Activated CD4-positive, alpha-beta T cell treated with anti-CD3 and anti-CD28 coated beads, Interleukin-2, amount 50 U/mL, for 16 hours (primary cell): ENCODE measurements at places on chromosomes 2 and 18.
A peak's percentile ranks its signal among the peaks of the same experiment; 100 is the strongest.

DNA sequence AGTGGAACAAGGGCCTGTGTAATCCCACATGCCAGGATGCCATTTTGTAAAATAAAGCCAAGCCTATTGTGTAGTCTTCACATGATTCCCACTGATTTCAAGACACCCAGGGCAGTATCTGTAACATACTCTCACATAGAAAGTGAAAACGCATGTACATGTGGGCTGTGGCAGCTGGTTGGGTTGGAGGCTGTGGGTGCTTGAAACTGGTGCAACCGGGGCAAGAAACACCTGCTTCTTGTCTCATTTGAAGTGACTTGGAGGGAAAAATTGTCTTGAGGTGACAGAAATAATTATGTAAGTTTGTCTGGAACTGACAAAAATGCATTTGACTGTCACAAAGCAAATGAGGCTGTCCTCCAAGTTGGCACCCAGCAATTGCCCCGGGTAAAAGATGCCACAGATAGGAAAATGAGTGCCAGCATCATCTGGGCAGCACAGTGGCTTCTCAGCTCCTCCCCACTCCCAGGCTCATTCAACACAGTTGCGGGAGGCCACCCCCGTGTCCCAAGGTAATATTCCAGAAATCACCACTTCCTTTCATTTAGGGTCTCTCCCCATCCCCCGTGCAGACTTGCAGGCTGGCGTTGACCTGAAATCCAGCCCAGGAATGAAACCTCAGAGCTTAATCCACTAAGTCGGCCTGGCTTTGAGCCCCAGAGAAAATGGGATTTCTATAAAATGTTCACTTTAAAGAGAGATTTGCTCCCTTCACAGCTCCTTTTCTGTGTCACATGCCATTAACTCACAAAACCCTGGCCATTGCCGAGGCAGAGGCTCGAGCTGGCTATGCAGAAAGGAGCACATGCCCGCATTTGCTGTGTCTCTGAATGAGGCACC lies 293.9 kb upstream of the PARD3B start:
- no peak for DNase-seq

DNA sequence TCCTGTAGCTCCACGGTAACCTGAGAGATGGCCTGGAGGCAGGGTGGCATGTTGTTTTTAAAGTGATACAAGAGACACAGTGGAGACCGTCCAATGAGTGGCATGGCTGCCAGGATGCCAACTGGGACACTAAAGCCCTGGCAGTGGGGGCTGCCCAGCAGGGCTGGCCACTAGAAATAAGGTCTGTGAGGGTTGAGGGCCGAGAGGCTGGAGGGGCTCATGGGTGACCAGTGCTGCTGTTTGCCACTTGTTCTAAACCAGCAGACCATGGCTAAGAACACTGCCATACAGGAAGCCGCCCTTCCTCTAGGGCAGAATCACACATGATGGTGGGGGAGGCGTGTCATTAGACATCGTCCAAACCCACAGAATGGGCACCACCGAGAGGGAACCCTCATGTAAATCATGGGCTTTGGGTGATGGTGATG lies 71.9 kb downstream of the ALPK2 start:
- DNase-seq: no peak

GRCh38 chr18:79525556-79526467 lies 130.1 kb downstream of the NFATC1 start:
- DNase-seq: no peak

DNA sequence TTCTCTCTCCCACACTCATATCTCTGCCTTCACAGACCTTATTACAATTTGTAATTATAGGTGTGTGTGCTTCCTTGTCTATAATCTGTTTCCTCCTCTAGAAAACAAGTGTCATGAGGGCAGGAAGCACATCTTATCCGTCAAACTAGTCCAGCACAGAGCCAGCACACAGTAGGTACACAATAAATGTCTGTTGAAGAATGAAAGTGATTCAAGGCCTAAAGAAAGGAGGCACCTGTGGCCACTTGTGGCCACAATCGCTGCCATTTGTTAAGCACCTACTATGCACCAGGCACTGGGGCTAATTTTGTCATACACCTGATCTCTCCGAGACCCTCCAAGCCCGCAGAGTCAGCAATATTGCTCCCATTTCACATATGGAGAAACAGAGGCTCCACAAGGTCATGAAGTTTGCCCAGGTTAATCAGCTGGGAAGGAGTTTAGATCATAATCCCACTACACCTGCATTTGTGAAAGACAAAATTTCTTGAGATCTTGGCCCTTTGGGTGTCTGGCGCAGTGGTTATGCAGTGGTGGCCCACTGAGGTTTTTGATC lies 78.4 kb downstream of the TNS1 start:
- no peak for DNase-seq

GRCh38 chr2:185676316-185676715 lies 62.3 kb upstream of the FSIP2 start:
- no peak for DNase-seq

DNA sequence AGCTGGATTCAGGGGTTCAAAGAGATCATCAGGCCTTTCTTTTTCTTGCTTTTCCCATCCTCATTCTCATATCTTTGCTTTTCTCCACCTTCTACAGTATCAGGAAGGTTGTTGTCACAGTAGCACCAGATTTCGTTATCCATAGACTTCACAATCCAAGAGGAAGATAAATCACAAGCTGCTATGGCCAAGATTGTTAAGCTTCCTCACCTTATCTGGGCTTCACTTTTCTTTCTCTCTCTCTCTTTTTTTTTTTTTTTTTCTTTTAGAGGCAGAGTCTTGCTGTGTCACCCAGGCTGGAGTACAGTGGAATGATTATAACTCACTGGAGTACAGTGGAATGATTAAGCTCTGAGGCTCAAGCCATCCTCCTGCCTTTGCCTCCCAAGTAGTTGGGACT lies 93.5 kb downstream of the TTC27 start:
- no peak for DNase-seq

- no peak for DNase-seq
Measured at GRCh38 chr2:50987616-50988313, 44.2 kb downstream of the NRXN1 start.

DNA sequence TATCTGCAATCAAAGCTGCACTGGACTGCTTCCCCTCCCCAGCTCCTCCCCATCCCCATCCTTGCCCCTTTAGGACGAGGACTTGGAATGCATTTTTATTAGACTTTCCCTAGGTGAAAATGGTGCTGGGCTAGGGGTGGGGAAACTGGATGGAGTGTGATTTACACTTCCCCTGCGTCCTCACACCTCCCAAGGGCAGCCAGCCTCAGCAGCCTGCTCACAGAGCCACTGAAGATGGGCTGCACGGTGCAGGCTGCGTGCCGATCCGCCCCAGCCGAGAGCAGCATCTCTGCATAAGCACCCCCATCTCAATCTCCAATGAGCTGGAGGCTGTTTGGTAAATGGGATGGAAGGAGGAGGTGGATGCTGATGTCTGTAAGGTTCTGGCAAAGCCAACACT lies 87.6 kb downstream of the ZBTB7C start:
- DNase-seq: no peak

DNA sequence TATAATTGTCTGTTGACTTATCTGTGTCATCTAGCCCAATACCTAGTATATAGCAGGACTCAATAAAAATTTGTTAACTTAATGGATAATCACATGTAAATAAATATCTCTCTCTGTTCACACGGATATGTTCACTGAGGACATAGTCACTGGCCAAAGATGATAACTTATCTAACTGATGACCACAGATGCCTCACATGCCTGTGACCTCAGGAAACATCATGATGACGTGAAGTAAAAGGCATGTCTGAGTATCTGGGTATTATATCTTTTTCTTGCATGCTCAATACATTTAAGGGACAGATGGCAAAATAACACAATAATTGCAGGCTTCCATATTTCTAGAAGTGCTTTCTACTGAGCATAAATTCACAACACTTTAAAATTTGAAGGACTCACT lies 41.4 kb upstream of the PARD3B start:
- no peak for DNase-seq

GRCh38 chr2:57534358-57534757 lies 512.2 kb upstream of the VRK2 start:
- no peak for DNase-seq

DNA sequence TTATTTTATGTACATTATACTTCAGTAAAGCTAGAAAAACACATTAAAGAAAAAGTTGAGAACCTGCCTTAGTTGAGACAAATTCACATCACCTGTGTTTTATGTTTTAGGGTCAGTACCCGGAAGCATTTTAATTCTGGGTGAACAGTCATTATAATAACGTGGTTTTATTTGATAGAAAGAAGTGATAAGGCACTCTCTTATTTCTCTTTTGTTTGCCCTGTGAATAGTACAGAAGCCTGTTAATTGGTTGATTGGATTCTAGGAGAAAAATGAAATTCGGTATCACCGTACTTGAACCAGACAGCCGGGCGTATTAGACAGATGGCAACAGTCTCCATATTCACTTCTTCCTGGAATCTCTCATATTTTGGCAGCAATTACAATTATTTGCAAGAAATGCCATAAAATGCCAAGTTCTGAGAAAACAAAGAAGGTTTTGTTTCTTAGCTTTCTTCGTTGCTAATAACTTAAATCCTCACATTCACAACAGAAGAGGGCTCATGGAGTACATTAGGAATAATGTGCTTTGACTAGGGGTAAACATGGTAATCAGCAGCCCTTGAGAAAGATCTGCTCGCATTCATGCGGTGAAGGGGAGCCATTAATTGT lies 168.7 kb upstream of the RASGRP3 start:
- no peak for DNase-seq

- DNase-seq: no peak
Measured at GRCh38 chr2:59171019-59171418, 929.9 kb upstream of the FANCL start.

DNA sequence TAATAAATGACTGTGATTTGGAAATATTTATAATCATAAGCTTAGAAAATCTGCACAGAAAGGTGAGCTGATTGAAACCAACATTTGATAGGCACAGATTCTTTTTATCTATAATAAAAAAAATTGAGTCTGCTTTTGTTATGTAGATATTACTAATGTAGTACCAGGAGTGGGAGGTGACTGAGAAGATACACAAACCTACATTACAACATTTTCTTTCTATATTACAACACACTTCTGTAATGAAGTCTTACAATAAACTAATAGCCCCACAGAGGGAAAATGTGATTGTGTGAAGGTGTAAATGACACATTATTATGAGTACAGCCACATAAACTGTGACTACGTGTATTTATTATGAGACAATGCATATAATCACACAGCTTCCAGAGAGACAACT lies 241.6 kb downstream of the PIEZO2 start:
- DNase-seq: no peak

GRCh38 chr2:59569124-59569523 lies 984.3 kb downstream of the BCL11A start:
- DNase-seq: no peak

GRCh38 chr2:8803658-8804379 lies 33.6 kb downstream of the KIDINS220 start:
- peak; percentile 86 for DNase-seq

DNA sequence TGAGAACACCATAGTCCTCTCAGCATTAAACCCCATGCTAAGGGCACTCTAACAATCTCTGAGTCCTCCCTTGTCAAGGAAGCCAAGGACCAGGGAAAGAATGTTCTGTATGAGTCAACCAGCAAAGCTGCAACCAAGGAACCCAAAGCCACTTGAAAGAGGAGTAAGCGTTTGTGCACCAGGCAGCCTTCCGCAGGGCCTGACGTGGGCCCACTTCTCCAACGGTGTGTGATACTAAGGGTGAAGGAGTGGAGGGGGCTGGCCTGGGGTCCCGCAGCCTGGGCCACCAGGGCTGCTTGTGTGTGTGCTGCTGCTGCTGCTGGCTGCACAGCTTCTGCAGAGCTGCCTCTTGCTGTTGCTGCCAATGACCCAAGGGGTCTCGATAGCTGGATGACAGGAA lies 30.1 kb upstream of the GALNT14 start:
- DNase-seq: no peak

DNA sequence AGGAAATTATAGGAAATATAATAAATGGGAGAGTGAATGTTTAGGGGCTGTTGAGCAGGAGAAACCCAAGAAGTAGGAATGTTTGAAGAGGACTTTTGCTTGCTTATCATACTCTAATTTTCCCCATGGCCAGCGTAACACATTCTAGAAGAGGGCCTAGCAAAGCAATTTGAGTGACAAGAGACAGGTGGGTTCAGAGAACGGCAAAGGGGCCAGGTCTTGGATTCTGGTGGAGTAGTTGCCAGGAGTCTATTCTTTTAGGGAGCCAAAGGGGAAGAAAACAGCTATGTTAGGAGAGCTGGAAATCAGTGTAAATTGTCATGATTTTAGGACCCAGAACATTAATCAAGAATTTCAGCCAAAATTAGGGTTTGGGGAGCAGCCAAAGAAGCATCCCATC lies 96.5 kb downstream of the COL5A2 start:
- no peak for DNase-seq

DNA sequence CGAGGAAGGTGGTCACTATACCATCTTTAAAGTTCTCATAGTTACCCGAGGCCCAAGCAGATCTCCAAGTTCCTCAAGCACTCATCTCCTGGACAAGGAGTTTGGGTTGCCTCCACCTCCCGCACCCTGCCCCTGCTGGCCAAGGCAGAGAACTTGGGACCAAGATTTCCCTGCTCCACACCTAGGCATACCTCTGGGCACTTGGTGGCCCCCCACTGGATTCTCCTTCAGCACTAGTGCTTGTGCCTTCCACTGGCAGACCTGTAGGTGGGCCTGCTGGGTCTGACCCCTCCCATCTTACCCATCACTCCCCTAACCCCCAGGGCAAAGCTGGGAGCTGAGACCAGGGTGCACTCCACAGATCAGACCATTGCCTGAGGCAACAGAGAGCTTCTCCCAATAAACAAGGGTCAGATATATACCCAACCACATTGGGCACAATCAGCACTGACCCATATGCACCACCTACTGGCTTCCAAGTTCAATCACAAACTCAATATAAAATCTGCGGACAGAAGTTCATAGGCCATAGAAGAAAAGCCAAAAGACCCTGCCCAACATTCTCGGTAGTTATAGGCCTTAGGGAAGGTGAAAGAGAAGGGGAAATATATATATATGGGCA lies 244.2 kb downstream of the EXOC6B start:
- DNase-seq: no peak

- DNase-seq: no peak
Measured at GRCh38 chr2:205996161-205996560, 89.8 kb downstream of the INO80D start.

GRCh38 chr2:55616551-55617174 lies 759 bp downstream of the PPP4R3B start:
- peak; percentile 54 for DNase-seq

DNA sequence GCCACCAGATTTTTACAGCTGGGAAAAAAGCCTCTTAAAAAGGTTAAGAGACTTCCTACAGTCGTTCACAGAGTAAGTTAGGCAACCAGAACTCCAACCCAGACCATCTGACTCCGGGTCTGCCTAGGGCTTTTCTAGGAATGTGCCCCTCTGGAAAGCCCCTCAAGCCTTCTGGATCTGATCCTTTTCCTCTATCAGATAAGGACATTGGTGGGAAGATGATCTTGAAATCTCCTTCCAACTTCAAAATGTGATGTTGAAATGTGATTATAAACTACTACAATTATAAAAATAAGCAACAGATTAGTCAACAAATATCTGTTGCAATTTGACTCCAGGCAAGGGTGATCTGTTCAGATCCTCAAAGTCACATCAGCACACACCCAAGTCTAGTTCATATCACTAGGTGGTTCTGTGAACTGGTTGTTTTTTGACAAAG lies 270.4 kb downstream of the ARHGAP15 start:
- no peak for DNase-seq
